ENCODE measurements at places on chromosomes 3 and 15.

DNA sequence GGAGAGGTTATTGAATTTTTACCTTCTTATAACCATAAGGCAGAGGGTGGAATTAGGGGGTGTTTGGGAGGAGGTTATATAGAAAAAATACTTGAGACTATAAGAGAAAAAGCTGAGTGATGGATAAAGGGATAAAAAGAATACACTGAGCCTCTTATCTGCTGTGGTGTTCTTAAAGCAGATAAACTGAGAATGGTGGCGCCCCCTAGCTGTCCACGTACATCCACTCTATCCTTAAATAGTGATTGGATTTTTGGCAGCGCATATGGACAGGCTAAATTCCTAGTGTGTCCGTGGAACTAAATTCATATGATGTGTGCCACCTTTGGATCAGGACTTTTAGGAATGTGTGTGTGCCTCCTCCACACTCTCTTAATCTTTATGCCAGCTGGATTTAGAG, 121.1 kb downstream of the OXSM start:
- no peak for DNase-seq

GRCh38 chr15:41870689-41871081, 23.2 kb downstream of the SPTBN5 start:
- DNase-seq, result peak; percentile 60

- no peak for DNase-seq
Observed at GRCh38 chr3:57078344-57078634, 17.8 kb downstream of the SPATA12 start.

- DNase-seq, result no peak
Observed at GRCh38 chr3:192212335-192212734, 515.0 kb downstream of the FGF12 start.

GRCh38 chr3:127675651-127676391, 3.1 kb downstream of the ABTB1 start:
- DNase-seq, result no peak

DNA sequence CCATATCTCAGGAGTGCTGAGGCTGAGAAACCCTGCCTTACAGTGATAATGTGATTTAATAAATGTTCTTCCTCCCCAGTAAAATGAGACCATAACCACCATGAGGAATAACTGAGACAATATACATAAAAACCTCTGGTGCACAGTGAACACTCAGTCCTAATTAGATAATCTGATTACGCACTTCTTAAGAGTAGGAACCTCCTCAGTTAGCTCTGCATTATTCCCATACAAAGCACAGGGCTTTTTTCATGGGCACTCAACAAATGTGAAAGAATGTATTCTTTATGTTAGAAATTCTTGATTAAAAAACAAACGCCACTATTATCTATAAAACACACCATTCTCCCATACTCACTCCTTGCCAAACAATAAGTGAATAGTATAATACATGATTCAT, 97.0 kb downstream of the TNIK start:
- no peak for DNase-seq

GRCh38 chr3:43753741-43754715, 63.3 kb downstream of the ABHD5 start:
- peak; percentile 94 for DNase-seq

GRCh38 chr3:136916223-136916622, 41.6 kb upstream of the IL20RB start:
- no peak for DNase-seq

GRCh38 chr15:28985691-28986090, 99.9 kb downstream of the APBA2 start:
- no peak for DNase-seq

DNA sequence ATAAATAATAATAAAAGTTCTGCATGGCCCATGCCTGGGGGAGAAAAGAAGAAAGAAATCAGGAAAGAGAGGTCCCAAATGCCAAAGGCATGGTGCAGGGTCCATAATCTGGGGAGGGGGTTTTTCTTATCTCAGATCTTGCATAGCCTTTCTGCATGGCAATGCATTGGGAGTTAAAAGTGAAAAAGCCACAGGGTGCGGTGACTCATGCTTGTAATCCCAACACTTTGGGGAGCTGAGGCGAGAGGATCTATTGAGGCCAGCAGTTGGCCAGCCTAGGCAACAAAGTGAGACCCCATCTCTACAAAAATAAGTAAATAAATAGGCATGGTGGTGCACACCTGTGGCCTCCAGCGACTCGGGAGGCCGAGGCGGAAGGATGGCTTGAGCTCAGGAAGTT, 76.8 kb upstream of the GATA2 start:
- no peak for DNase-seq

DNA sequence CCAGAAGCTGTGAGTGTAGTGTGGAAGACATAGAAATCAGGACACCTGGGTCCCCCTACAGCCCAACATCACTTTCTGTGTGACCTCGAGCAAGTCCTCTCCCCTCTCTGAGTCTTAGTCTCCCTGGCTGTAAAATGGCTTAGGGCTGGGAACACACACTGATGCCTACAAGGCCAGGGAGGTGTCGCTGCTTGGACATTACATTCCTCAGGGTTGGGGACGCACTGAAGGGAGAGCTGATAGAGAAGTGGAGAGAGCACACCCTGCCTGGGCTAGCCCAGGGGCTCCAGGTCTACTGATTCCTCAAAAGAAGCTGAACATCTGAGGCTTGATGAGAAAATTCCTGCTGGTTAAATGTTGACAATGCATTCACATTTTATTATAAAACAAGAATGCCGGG, 6.3 kb upstream of the ALAS1 start:
- DNase-seq, result no peak

DNA sequence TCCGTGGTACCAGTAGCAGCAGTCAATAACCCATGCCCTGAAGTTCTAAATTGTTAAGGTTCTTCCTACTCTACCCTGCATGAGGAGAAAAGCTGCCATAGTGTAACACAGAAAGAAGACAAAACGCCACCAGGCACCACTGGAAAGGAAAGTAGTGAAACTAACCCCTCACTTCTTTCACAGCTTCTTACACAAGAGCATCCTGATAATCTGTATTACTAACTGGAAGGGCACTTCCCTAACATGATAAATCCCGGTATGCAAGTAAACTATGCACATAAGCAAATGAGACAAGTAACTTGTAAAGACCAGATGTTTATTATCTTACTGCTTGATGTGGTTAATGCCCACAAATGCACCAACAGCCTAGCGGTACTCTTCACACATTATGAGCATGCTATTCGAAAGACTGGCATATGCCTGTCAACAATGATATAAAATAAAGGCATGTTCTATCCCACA, 141.3 kb downstream of the ADAM10 start:
- peak; percentile 48 for DNase-seq

- DNase-seq, result no peak
Observed at GRCh38 chr3:187920913-187921312, 175.6 kb upstream of the BCL6 start.

DNA sequence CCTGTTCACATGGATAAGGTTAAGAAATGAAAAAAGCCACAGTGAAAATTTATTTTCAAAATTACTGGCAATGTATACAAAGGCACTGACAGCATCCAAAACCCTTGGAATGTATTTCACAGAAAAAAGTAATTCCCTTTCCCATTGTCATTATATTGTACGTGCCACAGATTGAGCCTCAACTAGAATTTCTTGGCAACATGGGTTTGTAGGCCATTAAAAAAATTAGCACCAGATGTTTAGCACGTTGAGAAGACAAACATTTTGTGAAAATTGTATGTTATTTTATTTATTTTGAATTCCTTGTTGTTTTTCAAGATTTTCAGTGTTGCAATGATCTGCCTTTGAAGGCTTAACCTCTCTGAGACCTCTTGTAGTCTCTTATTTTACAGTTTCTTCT, 76.3 kb upstream of the EPHB3 start:
- no peak for DNase-seq

GRCh38 chr3:30634761-30635735, 28.6 kb downstream of the TGFBR2 start:
- DNase-seq, result no peak

DNA sequence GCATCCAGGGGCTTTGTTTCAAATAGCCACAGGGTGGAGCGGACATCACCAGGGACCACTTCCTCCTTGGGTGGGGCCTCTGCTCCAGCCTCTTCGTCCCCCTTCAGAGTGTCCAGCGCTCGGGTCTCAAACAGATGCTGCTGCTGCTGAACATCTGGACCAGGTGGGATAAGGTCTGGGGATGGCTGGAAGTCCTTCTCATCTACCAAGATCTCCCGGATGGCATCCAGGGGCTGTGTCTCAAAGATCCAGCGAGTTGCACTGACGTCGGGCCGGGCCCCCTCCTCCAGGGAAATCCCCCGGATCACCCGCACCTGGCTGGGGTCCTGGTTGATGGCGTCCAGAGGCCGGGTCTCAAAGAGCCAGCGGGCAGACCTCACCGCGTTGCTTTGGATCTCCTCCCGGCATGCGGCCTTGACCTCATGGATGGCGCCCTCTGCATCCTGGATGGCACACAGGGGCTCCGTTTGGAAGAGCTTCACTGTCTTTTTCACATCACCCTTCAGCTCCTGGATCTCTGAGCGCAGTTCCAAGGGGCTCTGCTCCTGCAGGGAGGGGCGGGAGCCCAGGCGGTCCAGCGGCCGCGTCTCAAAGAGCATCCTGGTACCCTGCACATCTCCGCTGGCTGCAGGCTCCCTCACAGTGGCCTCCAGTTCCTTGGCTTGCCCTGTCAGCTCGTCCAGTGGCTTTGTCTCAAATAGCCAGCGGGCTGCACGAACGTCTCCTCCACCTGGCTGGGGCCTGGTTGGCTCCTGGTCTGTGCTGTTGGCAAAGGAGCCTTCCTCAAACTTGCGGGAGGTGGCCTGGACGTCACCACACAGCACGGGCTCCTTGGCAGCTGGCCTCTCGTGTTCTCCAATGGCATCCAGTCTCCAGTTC, 3.9 kb downstream of the XIRP1 start:
- DNase-seq, result no peak
